ENCODE measurements at places on chromosomes 16 and 17.

GRCh38 chr17:72465191-72466024 is 344.6 kb downstream of the SOX9 start:
- no peak for DNase-seq

- DNase-seq: no peak
These were observed 70.6 kb downstream of the SREBF1 start for GRCh38 chr17:17766077-17766743.

DNA sequence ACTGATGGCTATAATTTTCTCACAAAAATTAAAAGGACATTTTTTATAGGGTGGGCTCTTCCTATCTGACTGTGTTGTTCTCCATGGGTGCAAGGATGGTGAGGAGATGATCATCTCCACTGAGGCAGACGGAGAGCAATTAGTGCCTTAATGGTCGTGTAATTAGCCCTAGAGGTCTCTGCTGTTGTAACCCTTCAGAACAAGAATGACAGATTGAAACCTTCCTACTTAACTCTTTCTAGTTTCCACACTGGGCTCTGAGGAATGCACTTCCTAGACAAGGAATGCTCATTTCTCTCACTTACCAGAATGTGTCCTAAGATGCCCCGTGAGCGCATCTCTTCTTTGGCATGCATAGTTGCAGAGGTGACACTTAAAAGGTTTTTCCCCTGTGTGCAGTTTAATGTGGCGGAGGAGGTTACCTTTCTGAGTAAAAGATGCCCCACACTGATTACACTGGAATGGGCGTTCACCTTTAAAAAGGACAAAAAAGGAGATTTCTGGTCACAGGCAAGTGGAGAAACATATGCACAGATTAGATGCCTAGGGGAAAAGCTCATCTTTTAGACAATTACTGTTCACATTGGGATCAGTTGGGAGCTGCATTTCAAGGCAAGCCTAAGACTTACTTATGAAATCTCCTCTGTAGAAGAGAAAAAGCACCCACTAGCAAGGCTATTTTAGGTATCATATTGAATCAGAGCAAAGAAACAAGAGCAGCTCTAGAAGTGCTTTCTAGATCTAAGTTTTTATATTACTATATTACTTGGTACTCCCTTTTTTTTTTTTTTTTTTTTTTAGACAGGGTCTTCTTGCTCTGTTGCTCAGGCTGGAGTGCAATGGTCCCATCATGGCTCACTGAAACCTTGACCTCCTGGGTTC is 53.6 kb downstream of the GRB7 start:
- no peak for DNase-seq

GRCh38 chr17:12794919-12795532 is 5.7 kb downstream of the ARHGAP44 start:
- no peak for DNase-seq

DNA sequence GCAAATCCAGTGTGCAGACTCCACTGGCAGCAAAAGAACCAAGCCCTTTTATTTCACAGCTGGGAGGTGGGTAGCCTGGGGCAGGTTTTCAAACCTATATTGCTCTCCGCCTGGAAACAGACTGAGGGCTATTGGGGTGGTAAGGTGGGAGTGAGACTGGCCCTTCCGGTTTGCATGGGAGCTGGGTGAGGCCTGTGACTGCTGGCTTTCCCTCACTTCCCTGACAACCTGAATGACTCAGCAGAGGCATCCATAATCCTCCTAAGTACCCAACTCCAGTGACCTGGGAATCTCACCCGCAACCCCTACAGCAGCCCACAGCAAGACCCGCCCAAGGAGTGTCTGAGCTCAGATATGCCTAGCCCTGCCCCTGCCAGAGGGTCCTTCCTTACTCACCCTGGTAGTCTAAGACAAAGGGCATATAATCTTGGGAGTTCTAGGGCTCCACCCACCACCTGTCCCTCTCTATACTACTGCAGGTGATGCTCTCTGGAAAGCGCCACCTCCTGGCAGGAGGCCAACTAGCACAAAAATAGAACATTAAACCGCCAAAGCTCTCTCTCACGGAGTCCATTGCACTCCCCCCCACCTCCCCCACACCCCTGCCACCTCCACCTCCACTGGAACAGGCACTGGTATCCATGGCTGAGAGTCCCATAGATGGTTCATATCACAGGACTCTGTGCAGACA is 602.0 kb upstream of the C16orf82 start:
- no peak for DNase-seq

- no peak for DNase-seq
These were observed 42.7 kb downstream of the CYB5D2 start for GRCh38 chr17:4185656-4186055.

DNA sequence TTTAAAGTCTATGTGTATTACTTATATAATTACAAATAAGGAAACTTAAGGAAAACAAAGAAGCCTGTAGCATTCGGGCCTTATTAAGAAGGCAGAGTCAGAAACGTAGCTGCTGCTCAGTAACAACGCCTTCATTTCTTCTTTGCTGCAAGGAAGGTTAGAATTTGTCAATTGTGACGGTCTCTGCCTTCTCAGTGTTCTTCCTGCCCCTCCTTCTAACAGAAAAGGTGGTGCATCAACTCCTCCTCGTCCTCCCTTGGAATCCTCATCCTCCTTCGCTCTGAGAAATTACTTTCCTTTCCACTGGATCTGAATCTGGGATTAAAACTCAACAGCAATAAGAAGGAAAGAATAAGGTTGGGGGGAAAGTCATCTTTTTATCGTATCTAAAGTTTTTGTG is 63.0 kb downstream of the VPS53 start:
- DNase-seq: no peak

DNA sequence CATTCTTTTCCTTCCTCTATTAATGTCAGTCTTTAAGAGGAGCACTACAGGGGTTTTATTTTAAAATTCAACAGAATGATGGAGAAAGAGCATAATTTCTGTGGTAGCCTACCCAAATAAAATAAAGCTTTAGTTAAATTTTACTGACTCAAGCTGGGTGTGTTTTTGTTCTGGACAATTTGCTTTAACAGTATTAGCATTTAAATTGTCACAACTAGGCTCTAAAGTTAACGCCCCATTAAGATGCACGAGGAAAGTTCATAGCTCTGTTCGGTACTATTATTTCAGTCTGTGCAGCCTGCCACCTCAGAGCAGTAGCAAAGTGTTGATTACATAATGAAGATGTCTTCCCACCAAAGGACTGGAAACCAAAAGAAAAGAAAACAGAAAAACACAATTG is 52.0 kb downstream of the CDK12 start:
- no peak for DNase-seq

- DNase-seq: no peak
These were observed 1.2 kb downstream of the CNTNAP1 start for GRCh38 chr17:42683407-42684034.

DNA sequence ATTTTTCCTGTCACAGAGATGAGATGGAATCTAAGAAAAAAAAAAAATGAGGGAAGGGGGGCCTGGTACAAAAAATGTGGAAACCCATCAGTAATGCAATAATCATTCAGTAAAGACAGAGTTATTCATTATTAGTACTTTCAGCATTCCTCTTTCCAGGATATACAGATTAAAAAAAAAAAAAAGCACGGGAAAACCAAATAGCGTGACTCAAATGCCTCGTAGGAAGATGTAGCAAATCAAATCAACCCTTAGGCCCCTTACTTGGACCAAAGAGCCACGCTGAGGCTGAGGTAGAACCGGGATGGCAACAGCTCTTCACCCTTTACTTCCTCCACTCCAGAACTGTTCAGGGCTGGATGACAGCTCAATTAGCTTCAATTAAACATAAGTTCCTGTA is 52.5 kb downstream of the SMG6 start:
- no peak for DNase-seq

DNA sequence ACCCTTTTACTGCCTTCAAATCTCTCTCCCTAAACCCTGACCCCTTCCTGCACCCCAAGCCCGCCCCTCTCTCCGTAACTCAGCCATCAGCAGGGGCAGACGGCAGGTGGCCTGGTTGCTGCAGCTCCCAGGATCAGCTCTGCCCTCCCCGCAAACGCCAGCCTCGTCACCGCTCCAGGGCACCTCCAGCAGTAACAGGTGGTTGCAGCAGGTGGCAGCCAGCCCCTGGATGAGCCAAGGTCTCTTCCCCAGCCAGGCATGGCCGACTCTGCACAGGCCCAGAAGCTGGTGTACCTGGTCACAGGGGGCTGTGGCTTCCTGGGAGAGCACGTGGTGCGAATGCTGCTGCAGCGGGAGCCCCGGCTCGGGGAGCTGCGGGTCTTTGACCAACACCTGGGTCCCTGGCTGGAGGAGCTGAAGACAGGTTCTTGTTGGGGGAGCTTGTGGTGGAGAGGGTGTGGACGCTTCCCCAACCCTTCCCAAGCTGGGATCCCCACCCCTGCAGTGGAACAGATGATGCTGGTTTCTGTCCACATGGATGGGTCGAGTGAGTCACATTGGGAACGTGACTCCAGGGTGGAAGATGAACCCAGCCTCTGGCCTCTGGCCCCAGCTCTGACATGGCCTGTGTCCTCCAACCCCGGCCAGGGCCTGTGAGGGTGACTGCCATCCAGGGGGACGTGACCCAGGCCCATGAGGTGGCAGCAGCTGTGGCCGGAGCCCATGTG is 558 bp downstream of the HSD3B7 start:
- DNase-seq: no peak

GRCh38 chr16:89034971-89035668 is 58.1 kb upstream of the CBFA2T3 start:
- no peak for DNase-seq

- no peak for DNase-seq
These were observed 26.8 kb upstream of the TMEM220 start for GRCh38 chr17:10756619-10757018.

DNA sequence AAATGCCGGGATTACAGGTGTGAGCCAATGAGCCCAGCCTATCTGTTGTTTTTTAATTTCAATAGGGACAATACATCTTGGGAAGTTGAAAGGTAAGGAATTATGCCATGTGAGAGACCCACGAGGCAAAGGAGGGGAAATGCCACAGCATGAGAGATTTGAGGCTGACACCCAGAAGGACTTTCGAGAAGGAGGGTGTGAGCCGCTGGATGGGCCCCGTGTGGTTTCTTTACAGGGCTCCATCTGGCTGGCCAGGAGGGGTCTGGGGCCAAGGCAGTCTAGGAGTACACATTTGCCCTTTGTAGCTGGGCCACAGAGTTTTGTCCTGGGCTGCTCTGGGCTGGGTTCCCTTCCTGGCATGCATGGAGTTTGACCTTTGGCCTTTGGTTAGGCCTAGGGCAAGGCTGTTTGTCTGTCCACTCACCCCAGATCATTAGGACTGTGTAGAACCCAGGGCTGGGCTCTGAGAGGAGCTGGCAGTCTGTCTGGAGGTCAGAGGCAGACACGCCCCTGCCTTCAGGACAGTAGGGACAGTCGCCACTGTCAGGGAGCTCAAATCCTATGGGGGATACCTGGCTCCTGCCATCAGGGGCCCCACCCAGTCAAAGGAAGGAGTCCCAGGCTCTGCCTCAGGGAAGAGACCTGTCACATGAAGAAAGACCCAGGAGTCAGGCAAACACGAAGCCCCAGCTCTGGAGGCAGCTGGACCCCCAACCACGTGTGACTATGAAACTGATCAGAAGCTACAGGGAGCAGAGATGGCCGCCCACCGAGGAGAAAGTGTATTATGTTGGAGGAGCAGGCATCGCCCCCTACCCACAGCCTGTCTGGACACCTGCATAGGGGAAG is 24.2 kb upstream of the NXPH3 start:
- no peak for DNase-seq
